A549 treated with GW870086 at 1 μM for 4 hours (cell line): ENCODE measurements at places on chromosomes 4 and X. TPM values are rescaled to one million over a fixed set of nuclear protein-coding genes. Genes with fewer than 3 reads are reported as not detected.

BANK1 gene
- total RNA-seq, result 0.94 to 1.3 TPM (median 1.1 TPM) in 5 replicates

PITX2 gene
- total RNA-seq, result 0.73 to 1.5 TPM (median 1.3 TPM) in 5 replicates

ADH7 gene
- total RNA-seq, result not detected in 5 replicates

IL2RG gene
- total RNA-seq, result 0.15 to 0.49 TPM (median 0.23 TPM) in 5 replicates

GYPA gene
- not detected in 5 replicates for total RNA-seq

HSFX2 gene
- total RNA-seq, result 0.17 to 0.29 TPM (median 0.22 TPM) in 3 of 5 replicates, not detected in the others

FBXW7 gene
- 5.3 to 7.6 TPM (median 6.6 TPM) in 5 replicates for total RNA-seq

IGSF1 gene
- total RNA-seq, result 0.23 to 0.53 TPM (median 0.35 TPM) in 5 replicates
